Spleen (tissue), 13 donors: ENCODE measurements at places on chromosomes 11 and 22. TPM values are rescaled to one million over a fixed set of nuclear protein-coding genes. Genes with fewer than 3 reads are reported as not detected.
A peak's percentile ranks its signal among the peaks of the same experiment; 100 is the strongest.

SERPING1 gene
- 364 TPM for total RNA-seq

IGLL1 gene
- total RNA-seq: not detected

OR52I2 gene
- not detected for total RNA-seq

- no peak for DNase-seq
- no peak overlapping the region for H3K4me3 ChIP-seq
- H3K27ac ChIP-seq: peak overlapping the region; percentile 20
- H3K36me3 ChIP-seq: no peaks in the 10 kb centered on the region
- H3K27me3 ChIP-seq: no peaks in the 10 kb centered on the region
These were observed 89.2 kb downstream of the GRAMD1B start for GRCh38 chr11:123519055-123519796.

- H3K36me3 ChIP-seq: no peaks in the 10 kb centered on the region
- no peak overlapping the region for H3K27ac ChIP-seq
- no peaks in the 10 kb centered on the region for H3K27me3 ChIP-seq
- DNase-seq: no peak
These were observed 66.8 kb downstream of the CYB5R2 start for GRCh38 chr11:7606496-7606895.

DNA sequence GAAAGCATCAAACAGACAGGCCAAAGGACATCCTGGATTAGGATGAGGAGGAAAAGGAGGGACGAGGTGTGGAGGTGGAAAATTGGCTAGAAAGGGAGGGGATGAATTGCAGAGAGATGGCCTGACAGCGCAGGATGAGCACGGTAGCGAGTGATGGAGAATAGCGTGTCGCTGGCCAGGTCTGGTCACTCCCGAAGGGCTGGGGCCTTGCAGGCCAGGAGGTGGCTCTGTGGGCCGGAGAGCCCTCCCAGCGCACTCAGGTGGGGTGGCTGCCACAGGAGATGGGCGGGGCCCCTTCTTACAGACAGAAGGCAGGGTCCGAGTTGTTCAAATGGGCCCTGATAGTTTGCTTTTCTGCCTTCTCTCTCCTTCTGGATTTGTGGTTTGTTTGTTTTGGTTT lies 37.1 kb upstream of the THY1 start:
- H3K27me3 ChIP-seq: no peaks in the 10 kb centered on the region
- no peak overlapping the region for H3K4me3 ChIP-seq
- H3K27ac ChIP-seq: no peak overlapping the region
- no peak for DNase-seq
- no peaks in the 10 kb centered on the region for H3K36me3 ChIP-seq
- no peaks in the 10 kb centered on the region for H3K4me1 ChIP-seq

DNA sequence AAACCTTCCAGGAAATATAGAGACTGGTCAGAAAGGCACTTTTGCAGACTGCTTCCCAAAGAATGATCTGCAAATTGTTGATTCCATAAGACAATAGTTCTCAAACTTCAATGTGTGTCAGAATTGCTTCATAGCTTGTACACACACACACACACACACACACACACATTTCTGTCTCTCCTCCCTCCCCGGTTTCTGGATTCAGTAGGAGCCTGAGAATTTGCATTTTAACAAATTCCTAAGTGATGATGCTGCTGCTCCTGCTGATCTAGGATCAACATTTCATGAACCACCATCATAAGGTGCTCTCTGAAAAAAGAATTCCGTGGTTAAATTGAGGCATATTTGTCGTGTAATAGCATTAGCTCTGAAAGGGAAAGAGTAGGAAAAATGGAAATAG lies 35.3 kb upstream of the FZD4 start:
- no peak for DNase-seq
- no peaks in the 10 kb centered on the region for H3K4me1 ChIP-seq
- no peak overlapping the region for H3K4me3 ChIP-seq
- no peaks in the 10 kb centered on the region for H3K27me3 ChIP-seq
